ENCODE measurements at places on chromosomes 11 and 22.

DNA sequence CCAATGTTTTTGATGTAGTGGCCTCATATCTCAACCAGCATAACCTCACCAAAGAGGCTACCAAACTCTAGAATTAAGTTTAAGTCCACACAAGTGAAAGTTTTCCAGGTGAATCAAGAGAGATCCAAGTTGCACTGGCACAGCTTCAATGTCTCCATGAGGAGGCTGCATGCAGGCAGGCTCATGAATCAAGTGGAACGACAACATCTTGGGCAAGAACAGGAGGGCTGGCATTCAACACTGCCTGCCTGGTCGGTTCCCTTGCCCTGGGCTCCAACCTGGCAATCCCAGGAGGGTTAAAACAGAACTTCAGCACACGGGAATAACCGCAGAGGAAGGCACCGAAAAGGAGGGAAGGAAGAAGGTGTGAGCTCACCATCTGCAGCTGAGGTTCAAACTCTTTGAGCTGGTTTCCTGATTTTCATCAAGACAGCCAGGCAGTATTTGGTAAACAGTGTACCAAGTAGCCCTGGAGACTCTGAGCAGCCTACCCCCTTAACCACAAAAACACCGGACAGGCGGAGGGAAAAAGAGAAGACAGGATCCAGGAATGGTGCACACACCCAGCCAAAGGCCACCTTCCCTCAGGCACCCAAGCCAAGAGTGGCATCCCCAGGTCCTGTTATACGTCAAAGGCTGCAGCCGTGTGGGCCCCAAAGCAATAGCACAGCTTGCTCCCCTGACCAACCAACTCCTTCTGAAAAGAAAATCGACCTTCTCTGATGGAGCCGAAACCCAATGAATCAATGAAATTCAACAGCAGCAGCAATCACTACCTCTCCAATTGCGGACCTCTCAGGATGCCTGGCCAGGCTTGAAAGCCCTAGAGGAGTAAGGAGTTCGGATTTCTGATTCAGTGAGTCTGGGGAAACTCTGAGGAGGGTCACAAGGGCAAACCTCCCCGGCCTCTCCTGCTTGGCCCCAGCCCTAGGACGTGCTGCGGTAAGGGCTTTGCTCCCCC lies 1.3 kb downstream of the PACSIN2 start:
- no peak for DNase-seq

DNA sequence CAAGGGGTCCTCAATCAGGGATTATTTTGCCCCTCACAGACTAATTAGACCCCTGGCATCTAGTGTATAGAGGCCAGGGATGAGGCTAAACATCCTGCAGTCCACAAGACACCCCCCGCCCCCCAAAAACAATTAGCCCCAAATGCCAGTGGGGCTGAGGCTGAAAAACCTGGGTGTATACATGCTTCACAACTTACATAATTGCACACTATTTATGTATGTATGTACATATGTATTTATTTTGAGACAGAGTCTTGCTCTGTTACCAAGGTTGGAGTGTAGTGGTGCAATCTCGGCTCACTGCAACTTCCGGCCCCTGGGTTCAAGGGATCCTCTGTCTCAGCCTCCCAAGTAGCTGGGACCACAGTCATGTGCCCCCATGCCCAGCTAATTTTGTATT lies 28.8 kb upstream of the SHANK2 start:
- no peak for DNase-seq

- DNase-seq, result no peak
These were observed 2.0 kb downstream of the GGA1 start for GRCh38 chr22:37610480-37611129.

- DNase-seq, result no peak
These were observed 27.1 kb downstream of the NECTIN1 start for GRCh38 chr11:119701591-119702549.

DNA sequence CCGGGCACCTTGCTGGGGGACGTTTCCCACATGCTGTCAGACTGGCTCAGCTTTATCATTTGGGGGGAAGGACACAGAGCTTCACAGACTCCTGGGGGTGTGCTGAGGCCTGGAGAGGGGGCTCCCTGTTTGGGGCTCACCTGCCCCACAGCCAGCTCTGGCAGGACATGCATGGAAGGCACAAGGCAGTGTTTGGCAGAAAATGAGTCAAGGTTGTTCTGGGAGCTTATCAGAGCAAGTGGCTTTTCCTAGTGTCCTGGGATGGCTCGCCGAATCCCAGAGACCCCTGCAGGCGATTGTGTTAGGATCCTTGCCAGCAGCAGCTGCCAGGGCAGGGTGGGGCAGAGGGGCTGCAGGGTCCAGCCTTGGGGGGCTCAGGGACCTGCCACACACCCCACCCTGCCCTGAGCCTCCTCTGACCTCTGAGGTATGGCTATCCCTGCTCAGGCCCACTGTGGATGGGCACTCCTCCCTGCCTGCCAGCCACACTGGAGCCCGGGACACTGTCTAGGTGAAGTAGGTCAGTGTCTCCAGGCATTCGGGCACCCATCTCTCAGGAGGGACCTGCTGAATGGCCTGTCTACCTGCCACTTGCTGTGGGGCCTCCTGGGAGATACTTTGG lies 1323.0 kb downstream of the BRD1 start:
- no peak for DNase-seq

DNA sequence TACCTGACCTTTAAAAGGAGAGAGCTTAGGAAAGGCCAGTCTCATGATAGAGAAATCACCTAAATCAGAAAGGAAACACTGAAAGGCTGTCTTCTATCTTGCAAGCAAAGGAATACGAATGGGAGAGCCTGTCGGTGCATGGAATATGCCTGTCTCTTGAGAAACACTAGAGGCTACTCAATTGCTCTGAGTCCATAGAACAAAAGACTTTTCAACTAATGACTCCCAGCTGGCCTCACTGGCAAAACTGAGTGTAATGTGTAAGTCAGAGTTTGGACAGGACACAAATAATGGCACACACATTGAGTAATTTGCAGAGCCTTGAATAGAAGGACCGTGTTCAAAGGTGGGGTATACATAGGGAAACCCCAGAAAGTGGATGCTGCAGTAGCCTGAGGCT lies 171.0 kb upstream of the ARHGAP20 start:
- no peak for DNase-seq

DNA sequence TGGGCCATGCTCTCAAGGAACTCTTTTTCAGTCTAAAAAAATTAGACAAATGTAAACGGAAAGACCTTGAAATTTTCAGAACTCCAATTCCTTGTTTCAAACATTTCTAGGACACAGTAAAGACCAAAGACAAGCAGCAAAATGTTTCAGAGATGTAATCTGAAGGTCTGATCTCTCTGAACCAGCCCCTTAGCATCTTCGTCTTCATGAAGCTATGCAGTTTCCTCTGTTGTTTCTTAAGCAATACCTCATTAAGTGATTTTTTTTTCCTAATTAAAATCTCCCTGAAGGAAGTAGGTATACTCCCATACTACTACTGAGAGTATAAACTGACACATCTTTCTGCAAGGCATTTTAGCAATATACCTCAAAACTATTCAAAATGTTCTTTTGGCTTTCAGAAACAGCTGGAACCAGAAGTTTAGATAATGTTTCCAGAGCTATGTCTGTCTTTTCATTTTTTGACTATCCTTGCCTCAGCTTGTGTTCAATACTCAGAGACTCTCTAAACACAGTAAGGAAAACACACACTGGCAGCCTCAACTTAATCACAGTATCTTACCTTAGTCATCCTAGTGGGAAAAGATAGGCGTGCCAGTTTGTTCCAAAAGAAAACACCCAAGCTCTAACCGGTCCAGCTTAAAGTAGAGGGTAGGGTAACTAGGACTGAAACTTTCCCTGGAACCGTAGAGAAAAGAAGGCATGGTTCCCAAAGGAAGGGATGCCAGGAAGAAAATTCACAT lies 25.1 kb downstream of the SBF2 start:
- no peak for DNase-seq

GRCh38 chr11:128482092-128482491 lies 105.3 kb downstream of the ETS1 start:
- no peak for DNase-seq

DNA sequence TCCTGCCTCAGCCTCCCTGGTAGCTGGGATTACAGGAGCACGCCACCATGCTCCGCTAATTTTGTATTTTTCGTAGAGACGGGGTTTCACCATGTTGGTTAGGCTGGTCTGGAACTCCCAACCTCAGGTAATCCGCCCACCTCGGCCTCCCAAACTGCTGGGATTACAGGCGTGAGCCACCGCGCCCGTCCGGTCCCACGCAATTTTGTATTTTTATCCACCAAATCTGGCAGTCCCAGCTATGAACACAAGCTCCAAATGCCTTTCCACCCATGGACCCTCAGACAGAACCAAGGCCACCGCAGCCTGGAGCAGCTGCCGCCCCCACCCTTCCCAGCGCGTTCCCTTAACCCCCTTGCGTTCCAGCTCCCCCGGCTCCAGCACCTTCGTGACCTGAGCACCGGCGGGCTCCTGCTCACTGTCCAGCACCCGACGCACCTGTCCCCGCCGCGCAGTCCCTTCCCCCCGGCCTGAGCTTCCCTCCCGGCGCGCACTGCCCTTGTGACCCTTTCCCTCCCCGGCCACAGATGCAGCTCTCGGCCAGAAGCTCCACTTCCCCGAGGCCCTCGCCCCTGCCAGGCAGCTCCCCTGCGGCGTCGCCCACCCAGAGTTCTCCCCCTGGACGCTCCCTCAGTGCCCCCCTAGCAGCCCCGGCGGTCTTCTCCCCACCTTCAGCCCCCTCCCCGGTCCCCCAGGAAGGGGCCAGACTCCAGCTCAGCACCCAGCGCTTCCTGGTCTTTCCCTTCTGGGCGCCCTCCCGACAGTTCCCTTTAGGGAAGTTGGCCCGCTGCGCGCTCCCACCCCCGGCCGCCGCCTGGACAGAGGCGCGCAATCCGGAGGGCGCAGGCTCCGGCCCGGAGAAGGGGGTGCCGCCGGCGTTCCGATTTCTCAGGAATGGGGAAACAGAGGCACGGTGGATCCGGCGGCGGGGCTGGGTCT lies 5.6 kb upstream of the ZBED4 start:
- no peak for DNase-seq

DNA sequence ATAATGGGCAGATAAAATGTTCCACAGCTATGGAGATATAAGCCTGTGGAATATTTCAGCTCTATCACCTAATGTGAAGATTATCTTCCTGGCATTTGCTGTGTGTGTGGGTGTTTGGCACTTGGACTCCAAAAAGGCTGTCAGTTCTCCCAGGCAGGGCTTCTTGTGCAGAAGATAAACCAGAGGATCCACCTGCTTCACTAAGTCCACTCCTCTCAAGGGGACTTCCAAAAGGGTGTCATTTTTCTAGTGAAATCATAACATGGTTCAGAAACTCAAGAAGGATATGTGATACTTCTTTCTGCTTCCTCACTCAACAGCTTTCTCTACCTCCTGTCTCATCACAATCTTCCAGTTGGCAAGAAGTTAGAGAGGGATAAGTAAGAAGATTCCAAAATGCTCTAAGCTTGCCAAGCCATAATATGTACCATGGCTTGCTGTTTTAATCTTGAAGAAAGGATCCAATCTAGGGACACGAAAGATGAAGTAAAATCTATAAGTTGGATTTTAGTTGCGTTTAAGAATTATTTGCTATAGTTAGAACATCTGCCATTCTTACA lies 206.2 kb upstream of the MTMR2 start:
- DNase-seq, result no peak

DNA sequence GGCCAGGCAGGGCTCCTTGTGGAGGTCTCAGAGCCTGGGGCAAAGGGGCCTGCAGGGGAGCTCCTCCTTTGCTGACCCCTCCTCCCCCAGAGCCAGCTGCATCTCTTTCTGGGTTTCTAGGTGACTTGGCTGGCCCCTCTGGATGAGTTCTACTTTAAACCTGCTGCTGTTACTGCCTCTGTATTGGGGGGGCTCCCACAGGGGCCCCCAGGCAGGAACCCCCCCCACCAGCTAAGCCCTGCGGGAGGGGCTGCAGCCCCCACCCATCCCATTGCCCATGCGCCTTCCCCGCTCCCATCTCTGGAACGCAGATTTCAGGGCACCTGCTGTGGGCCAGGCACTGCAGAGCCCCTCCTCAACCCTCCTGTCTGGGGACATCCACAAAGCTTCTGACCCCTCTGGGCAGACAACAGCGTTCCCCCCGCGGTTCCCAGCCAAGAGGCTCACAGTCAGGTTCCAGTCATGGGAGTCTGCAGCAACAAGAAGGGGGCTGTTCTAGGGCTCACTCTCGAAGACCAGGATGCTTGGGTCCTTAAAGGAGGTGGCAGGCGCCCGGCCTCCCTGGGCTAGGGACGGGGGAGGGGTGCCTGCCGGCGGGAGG lies 815 bp upstream of the PLCB3 start:
- no peak for DNase-seq

DNA sequence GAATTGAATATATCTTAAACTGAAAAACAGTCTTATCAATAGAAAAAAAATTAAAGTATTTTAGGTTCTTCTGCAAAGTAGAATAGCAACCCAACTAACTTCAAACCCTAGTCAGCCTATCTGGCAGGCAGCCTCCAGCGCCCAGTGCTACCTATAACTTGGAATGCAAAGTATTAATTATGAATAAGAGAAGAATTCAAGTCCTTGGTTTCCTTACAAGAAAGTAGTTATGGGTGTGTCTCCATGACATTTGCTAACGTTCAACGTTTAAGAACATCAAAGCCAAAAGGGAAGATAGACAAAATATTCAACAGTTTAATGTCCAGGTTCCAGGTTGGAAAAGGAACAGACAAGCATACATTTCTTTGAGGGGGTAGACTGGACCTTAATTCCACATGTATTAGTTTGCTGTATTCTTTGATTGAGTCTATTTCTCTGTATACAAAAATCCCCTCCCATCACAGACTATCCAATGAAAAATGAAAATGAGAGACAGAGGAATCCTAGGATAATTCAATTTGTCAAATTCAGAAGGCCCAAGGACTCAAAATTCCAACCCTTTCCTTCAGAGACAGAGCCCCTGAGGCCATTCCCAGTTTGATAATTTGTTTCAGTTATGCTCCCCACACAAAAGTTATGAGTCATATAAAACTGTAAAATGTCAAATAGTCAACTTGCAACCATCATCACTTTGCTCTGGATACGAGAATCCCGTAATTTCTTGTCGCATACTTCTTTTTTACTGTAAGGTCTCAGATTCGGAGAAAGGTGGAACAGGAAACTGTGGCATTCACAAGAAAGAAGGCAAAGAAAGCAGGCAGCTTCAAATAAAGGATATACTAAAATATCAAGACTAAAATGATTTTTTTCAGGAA lies 83.7 kb upstream of the CHRM4 start:
- no peak for DNase-seq

DNA sequence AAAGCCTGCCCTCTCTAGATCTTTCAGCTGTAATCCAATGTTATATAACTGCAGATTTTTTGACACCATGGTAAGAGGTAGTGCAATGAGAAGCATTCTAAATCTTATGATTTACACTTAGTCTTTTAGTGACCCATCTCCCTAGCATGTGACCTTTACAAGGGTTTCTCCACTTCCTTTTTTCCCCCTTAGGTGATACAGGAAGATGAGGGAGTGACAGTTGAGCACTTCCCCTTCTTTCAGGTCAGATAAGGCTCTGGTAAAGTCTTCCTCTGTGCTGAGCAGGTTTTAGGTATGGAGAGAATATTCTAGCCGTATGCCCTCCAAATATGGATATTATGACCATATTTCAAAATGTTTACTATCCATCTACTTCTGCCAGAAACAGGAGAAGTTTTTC lies 753.6 kb downstream of the JRKL start:
- no peak for DNase-seq
